Thoracic aorta (tissue), 2 donors: ENCODE measurements at places on chromosomes 4 and X.

DNA sequence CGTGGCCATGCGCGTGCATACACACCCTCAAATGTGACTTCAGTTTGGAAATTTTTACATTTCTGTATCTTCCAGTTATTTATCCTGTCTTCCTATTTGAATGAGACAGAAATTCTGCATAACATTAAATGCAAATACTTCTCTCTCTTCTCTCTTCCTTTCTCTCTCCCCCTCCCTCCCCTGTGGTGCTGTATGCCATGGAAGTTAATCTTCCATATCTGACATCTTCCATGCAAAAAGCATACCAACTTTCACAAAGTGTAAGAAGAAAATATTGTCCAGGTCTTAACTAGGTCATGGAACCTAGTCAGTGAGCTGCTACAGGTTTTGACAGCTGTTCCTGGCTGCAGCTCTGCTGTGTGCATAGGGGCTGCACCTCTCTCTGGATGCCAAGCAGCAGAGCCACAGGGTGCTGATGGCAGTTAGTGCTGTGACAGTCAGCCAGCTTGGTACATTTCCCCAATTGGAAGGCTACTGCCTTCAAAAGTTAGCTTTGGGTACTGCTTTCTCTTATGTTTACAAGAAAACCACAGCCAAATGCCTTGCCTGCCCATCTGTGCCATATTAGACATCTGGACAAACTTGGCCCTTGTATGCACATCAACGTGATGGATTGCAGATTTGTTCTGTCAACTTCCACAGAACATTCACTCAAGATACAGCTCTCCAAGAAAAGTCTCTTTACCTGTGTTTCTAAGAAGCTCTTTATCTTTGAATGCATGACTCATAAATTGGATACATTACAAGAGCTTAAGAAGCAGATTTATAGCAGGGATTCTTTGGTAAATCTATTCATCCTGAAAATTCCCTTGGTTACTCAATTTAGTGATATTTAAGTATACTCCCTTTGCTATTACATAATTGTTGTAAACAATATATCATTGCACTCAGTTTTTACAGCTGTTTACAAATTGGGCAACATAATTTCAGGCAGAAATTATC, 623.8 kb downstream of the EPHA5 start:
- H3K27ac ChIP-seq, result no peak overlapping the region
- H3K4me3 ChIP-seq, result no peak overlapping the region
- H3K27me3 ChIP-seq, result no peaks in the 10 kb centered on the region
- no peaks in the 10 kb centered on the region for H3K4me1 ChIP-seq
- no peaks in the 10 kb centered on the region for H3K36me3 ChIP-seq

- H3K27me3 ChIP-seq, result no peaks in the 10 kb centered on the region
- no peak overlapping the region for H3K4me3 ChIP-seq
- peak overlapping the region; percentile 82 for H3K27ac ChIP-seq
- DNase-seq, result no peak
These were observed 17.1 kb downstream of the HERC3 start for GRCh38 chr4:88609387-88609786.

GRCh38 chr4:178894126-178894525, 1451.9 kb upstream of the AGA start:
- no peak for DNase-seq
- H3K4me1 ChIP-seq, result no peaks in the 10 kb centered on the region
- no peak overlapping the region for H3K27ac ChIP-seq
- no peaks in the 10 kb centered on the region for H3K27me3 ChIP-seq

GRCh38 chr4:2438822-2439718, 20.3 kb downstream of the CFAP99 start:
- H3K4me3 ChIP-seq, result no peak overlapping the region
- H3K27me3 ChIP-seq, result no peaks in the 10 kb centered on the region
- H3K27ac ChIP-seq, result no peak overlapping the region
- no peak for DNase-seq
- no peaks in the 10 kb centered on the region for H3K4me1 ChIP-seq
- H3K36me3 ChIP-seq, result no peaks in the 10 kb centered on the region

GRCh38 chrX:108298165-108298602, 140.0 kb downstream of the COL4A6 start:
- no peaks in the 10 kb centered on the region for H3K4me1 ChIP-seq
- no peak for DNase-seq
- no peaks in the 10 kb centered on the region for H3K36me3 ChIP-seq
- H3K4me3 ChIP-seq, result no peak overlapping the region
- H3K27ac ChIP-seq, result no peak overlapping the region

GRCh38 chr4:32775049-32775448, 2054.9 kb downstream of the PCDH7 start:
- DNase-seq, result no peak
- H3K36me3 ChIP-seq, result no peaks in the 10 kb centered on the region
- no peak overlapping the region for H3K27ac ChIP-seq
- no peaks in the 10 kb centered on the region for H3K4me1 ChIP-seq
- H3K27me3 ChIP-seq, result no peaks in the 10 kb centered on the region

GRCh38 chr4:164251257-164251656, 502.7 kb upstream of the SMIM31 start:
- no peak overlapping the region for H3K27ac ChIP-seq
- no peaks in the 10 kb centered on the region for H3K4me1 ChIP-seq
- H3K4me3 ChIP-seq, result no peak overlapping the region
- no peaks in the 10 kb centered on the region for H3K27me3 ChIP-seq
- no peak for DNase-seq
- H3K36me3 ChIP-seq, result no peaks in the 10 kb centered on the region

GRCh38 chrX:130083656-130084382, 26.5 kb downstream of the ELF4 start:
- H3K36me3 ChIP-seq, result no peaks in the 10 kb centered on the region
- no peak for DNase-seq
- H3K4me1 ChIP-seq, result peaks cover 4% of the 10 kb centered on the region
- no peak overlapping the region for H3K27ac ChIP-seq
- H3K27me3 ChIP-seq, result no peaks in the 10 kb centered on the region
- no peak overlapping the region for H3K4me3 ChIP-seq

- H3K36me3 ChIP-seq, result no peaks in the 10 kb centered on the region
- DNase-seq, result no peak
- no peak overlapping the region for H3K4me3 ChIP-seq
- no peaks in the 10 kb centered on the region for H3K4me1 ChIP-seq
- no peaks in the 10 kb centered on the region for H3K27me3 ChIP-seq
- H3K27ac ChIP-seq, result no peak overlapping the region
These were observed 189.9 kb downstream of the IL15 start for GRCh38 chr4:141826260-141826659.

DNA sequence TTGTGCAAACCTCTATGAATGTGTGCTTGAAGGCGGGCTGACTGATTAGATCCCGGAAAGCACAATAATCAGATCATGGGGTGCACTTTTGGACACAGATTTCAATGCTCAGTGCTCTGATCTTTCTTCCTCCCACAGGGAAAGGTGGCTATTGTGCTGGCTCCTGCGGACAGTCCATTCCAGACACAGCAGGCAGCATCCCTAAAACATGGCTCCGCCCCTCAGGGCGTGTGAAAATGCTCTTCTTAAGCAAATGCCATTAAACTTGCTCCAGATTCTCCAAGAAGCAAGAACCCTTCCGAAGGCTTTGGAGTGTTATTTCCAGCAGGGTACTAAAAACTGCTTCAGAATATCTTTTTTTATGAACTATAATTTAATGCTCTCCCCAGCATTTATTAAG, 100.0 kb downstream of the SLC2A9 start:
- H3K4me3 ChIP-seq, result no peak overlapping the region
- no peak for DNase-seq
- H3K36me3 ChIP-seq, result no peaks in the 10 kb centered on the region
- no peak overlapping the region for H3K27ac ChIP-seq
- no peaks in the 10 kb centered on the region for H3K27me3 ChIP-seq
- H3K4me1 ChIP-seq, result no peaks in the 10 kb centered on the region

- H3K4me3 ChIP-seq, result no peak overlapping the region
- DNase-seq, result no peak
- no peaks in the 10 kb centered on the region for H3K36me3 ChIP-seq
- H3K27ac ChIP-seq, result no peak overlapping the region
- peaks cover 6% of the 10 kb centered on the region for H3K4me1 ChIP-seq
These were observed 5.2 kb upstream of the NUP54 start for GRCh38 chr4:76153356-76153755.

DNA sequence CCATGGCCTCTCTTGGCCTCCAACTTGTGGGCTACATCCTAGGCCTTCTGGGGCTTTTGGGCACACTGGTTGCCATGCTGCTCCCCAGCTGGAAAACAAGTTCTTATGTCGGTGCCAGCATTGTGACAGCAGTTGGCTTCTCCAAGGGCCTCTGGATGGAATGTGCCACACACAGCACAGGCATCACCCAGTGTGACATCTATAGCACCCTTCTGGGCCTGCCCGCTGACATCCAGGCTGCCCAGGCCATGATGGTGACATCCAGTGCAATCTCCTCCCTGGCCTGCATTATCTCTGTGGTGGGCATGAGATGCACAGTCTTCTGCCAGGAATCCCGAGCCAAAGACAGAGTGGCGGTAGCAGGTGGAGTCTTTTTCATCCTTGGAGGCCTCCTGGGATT, 8.0 kb downstream of the CLDN2 start:
- H3K27ac ChIP-seq, result no peak overlapping the region
- no peak overlapping the region for H3K4me3 ChIP-seq
- no peaks in the 10 kb centered on the region for H3K27me3 ChIP-seq
- H3K4me1 ChIP-seq, result no peaks in the 10 kb centered on the region
- no peak for DNase-seq
- H3K36me3 ChIP-seq, result no peaks in the 10 kb centered on the region

- no peaks in the 10 kb centered on the region for H3K27me3 ChIP-seq
- H3K4me3 ChIP-seq, result no peak overlapping the region
- H3K4me1 ChIP-seq, result no peaks in the 10 kb centered on the region
- no peak for DNase-seq
- no peak overlapping the region for H3K27ac ChIP-seq
These were observed 217.0 kb upstream of the FAT4 start for GRCh38 chr4:125097729-125098128.

DNA sequence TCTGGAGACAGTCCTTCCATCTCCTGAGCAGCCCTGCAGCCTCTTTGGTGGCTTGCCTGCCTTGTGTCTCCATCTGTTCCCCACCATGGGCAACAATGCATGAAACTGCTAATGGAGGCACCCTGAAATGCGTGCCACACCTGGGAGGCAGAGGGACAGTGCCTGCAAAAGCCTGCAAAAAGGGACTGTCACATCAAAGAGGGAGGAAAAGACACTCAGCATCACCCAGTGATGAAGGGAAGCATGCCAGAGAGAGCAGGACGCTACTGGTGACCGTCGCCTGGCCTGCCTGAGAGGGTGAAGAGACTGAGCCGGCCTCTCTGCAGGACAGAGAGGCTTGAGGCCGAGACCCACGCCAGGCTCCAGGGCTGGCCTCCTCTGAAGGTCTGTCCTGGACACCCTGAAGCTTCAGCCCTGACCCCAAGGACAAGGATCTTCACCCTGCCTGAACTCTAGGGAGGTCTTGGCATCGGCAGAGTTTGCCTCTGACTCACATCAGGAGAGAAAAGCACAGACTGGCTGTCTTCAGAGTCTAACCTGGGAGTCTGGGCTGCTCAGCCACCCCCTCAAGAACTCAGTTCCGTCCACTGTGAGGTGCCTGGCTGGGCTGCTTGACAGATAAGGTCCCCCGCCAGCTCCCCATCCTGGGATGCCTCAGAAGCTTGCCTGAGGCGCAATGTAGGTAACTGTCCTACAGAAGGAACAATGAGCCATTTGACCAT, 8.1 kb downstream of the ACSL1 start:
- no peak for DNase-seq
- no peak overlapping the region for H3K27ac ChIP-seq
- H3K27me3 ChIP-seq, result no peaks in the 10 kb centered on the region

DNA sequence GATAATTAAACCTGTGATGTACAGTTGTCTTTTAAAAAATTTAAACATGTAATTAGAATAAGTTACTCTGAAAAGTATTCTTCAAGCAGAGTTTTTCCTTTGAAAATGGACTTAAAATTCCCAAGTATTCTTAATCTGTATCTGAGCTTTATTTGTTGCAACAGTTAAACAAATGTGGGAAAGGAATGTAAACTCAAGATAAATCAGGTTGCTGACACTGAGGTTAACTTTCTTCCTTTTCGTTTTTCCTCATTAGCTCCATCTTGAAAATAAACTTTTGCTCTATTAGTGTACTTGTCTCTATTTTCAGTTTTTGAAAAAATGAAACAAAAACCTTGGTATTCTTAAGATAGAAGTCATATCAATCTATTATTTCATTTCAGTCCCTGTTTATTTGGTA, 144.5 kb upstream of the BMPR1B start:
- H3K36me3 ChIP-seq, result no peaks in the 10 kb centered on the region
- no peak overlapping the region for H3K4me3 ChIP-seq
- peaks cover 24% of the 10 kb centered on the region for H3K4me1 ChIP-seq
- DNase-seq, result no peak
